ENCODE measurements at places on chromosomes 1 and 21.
A peak's percentile ranks its signal among the peaks of the same experiment; 100 is the strongest.

- DNase-seq: no peak
Measured at GRCh38 chr1:85124091-85124490, 75.8 kb upstream of the MCOLN3 start.

DNA sequence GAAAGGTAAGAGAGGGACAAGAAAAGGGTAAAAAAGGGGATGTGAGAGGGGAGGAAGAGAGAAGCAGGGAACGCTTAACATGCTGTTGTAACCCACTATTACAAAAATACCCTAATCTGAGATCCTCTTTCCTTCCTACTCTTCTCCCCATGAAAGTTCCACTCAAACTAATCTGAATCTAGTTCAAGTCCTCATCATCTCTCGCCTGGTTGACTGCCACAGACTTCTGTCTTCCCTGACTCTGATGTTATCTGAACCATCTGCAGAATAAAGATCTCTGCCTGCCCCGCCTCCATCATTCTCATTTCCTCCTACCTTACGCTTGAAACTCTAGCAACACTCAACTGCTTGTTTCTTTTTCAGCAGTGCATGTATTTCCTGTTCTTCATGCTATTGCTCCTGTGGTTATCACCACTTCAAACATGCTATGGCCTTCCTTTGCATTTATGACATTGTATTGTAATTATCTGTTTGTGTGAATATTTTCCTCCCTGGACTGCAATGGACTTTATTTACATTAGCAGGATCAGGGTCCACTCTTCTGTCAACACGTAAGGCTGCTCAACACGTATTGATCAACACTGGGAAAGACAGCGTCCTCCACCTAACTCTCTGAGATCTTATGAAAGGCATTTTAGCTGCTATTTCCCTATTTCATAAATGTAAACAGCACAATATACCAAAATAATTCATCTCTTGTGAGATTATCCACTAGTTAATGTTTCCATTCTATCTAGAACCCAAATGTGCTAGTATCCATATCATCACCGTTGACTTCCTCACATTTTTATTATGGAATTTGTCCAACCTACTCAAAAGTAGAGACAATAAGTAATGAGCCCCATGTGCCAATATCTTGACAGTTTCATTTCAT, 215.5 kb upstream of the USP25 start:
- no peak for DNase-seq

DNA sequence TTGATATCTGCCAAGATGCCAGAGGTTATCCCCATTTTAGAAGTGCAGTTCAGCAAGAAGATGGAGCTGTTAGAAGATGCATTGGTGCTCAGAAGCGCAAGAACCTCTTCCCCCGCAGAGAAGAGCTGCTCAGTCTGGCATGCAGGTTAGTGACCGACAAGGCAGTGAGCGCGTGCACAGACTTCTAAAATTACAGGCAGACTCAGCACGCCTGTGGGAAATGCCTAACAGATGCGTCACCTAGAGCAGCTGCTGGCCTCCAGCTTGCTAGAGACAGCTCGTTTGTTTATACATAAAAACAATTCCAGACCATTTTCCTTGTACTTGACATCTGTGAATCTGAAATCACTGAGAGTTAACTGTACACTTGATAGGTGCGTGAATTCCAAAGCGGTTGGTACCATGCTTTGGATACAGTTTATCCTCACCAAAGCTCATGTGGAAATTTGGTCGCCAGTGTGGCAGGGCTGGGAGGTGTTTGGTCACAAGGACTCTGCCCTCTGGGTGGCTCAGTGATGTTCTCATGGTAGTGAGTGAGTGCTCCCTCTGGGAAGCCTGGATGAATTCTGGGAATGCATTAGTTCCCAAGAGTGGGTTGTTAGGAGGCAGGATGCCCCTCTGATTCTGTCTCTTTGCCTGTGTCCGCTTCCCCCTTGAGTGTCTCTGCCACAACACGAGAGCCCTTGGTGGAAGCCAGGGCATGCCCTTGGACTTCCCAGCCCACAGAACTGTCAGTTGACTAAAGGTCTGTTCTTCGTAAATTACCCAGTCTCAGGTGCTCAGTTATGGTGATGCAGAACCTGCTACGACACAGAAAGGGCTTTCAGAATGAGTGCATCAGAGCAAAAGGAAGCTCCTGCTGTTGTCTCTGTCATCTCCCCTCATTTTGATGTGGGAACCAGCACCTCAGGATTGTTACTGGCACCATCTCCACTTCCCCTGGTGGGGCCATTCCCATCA, 24.4 kb downstream of the SNAP47 start:
- DNase-seq: peak; percentile 84

DNA sequence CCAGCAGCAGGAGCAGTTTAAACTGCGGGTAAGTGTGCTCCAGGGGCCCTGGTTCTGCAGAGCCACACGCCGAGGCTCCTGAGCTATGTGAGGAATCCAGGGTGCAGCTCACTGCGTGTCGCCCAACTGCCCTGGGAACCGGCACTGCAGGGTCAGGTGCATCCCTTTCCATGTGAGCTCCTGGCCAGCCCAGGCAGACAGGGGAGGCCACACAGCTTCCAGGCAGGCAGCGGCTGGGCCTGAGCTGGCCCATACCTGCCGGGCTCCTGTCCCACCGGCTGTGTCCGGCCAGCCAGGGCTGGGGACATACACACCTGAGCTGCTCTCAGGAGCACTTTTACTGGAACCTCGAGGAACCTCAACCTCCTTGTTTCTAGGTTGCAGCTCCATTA, 18.6 kb upstream of the COL18A1 start:
- no peak for DNase-seq

DNA sequence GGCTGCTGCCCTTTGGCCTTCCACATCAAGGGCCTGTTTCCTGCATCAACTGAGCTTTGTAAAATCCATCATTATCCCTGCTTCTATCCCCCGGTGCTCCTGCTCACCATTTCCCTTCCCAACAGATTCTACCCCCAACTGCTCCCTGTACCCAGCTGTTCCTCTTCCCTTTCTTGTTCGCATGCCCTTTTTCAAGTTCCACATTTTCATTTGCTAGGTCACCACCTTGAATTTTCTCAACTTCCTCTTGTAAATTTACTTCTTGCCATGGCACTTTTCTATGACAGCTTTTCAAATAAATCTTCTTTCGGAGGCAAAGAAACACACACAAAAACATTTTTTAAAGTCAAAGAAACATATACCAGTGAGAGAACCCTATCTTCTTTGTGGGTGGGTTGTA, 330.5 kb upstream of the ADGRL2 start:
- DNase-seq: no peak

- DNase-seq: no peak
Measured at GRCh38 chr1:83694449-83694848, 304.5 kb downstream of the TTLL7 start.

GRCh38 chr1:177130451-177130945, 34.0 kb downstream of the ASTN1 start:
- no peak for DNase-seq

DNA sequence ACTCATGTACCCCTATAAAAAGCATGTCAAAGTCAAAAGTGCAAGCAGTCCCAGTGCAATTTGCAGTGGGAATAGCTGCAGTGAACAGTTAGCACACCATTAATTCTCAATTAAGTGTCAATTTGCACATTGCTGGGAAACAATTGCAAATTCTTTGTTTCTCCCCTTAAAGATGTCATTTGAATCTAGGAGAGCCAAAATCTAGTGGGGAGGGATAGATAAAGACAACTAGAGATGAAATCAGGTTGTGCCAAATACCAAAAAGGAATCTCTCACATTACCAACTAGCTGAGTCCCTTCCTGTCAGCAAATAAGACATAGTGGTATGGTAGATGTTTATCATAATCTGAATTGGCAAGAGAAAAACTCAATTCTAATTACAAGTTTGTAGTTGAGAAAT, 330.7 kb downstream of the NUF2 start:
- DNase-seq: no peak

DNA sequence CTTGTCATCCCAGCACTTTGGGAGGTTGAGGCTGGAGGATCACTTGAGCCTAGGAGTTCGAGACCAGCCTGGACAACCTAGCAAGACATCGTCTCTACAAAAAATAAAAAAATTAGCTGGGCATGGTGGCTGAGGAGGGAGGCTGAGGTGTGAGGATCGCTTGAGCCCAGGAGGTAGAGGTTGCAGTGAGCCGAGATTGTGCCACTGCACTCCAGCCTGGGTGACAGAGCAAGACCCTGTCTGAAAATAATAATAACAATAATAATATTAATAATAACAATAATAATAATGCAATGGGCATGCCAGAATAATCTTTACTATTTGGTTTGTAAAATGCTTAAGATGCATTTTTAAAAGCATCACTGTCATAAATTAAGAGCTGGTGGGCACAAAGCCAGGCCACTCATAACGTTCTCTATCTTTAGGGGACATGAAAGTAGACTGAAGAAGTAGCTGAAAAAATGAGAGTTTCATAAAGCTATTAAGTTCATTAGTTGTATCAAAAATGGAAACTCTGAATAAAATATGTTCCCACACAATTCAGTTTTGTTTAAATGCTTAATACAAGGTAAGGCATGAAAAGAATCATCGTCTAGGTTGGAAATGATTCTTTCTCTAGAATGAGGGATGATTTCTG, 51.6 kb upstream of the ITPKB start:
- DNase-seq: no peak

DNA sequence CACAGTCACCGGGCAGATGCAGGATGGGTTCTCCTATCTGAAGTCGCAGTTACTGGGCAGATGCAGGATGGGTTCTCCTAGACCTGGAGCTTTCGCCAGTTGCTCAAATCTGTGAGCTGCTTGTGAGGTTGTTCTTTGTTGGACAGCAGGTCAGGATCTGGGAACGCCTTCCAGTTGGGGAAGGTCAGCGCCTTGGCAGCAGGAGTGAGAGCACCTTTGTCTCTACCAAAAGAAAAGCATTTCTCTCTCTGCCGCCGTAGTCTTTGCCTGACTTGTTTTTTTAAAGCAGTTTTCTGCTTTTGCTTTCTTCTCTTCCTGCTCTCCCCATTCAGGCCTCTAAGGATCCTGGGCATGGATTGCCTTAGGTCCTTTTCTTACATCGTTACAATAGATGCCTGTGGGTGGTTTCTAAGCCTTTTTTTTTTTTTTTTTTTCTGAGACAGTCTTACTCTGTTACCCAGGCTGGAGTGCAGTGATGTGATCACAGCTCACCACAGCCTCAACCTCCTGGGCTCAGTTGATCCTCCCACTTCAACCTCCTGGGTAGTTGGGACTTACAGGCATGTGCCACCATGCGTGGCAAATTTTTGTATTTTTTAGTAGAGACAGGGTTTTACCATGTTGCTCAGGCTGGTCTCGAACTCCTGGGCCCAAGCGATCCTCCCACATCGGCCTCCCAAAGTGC, 15.7 kb downstream of the PEX14 start:
- DNase-seq: no peak

- no peak for DNase-seq
Measured at GRCh38 chr1:39735731-39736130, 3.0 kb upstream of the PPIE start.

DNA sequence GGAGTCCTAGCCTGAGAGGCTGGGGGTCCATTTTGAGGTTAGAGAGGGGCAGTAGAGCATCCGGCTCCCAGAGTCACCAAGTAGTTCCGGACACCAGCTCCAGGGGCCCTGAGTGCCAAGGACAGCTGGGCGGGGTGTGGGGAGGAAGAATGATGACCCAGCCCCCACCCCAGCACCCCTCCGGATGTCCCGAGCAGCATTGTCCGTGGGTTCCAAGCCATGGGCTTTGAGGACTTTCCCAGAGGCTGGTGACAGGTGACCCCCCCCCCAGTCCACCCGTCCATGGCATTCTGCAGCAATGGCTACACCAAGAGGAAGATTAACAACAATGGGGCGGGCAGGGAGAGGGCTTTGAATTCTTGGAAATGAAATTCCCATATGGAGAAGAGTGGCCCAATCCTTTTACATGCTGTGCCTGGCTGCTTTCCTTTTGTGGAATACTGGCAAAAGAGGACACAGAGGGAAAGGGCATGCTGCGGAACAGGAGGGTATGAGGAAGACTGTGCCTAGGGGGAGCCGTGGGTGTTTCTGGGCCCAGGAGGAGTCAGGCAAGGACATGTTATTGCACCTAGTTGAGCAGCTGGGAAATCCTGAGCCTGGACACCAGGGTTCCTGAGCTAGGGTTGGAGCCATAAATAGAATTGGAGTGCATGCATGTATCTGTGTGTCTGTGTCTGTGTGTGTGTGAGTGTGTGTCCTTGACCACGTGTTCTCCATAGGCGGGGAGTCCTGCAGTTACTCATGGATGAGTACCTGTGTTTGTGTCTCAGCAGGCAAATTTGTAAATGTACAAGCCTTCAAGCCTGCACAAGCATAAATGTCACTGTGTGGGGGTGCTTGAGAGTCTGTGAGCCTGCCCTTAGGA, 956 bp downstream of the ATP1A2 start:
- peak; percentile 52 for DNase-seq

- no peak for DNase-seq
Measured at GRCh38 chr1:160222546-160222945, 17.4 kb downstream of the PEA15 start.

DNA sequence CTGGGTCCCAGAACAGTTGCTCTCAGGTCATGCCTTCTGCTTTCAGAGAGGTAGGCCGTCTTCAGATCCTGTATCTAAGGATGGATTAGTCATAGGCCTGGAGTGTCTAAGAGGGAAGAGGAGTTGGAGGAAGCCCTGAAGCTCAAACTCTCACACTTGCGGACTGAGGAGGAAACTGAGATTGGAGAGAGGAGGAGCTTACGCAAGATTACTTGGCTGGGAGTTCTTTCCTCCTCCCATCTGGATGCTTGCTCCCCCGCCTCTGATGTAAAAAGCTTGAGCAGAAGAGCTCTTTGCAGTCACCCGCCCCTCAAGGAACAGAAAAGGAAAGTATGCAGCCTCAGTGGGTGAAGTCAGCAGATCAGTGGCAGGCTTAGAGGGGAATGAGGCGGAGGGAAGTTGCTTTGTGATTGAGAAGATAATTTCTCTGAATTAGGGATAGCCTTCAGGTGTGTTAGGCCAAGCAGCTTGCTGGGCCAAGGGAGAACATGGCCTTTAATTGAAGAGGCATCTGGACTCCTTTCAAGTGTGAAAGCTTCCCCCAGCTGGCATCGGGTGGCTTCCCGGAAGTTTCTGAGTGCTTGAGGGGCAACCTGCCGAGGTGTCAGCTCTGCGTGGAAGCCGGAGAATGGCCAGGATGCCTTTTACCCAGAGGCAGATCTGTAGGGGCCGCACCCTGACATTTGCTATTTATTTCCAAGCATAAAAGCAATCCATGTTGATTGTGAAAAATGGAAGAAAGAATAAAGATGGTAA, 6.6 kb downstream of the ADORA1 start:
- peak; percentile 62 for DNase-seq

DNA sequence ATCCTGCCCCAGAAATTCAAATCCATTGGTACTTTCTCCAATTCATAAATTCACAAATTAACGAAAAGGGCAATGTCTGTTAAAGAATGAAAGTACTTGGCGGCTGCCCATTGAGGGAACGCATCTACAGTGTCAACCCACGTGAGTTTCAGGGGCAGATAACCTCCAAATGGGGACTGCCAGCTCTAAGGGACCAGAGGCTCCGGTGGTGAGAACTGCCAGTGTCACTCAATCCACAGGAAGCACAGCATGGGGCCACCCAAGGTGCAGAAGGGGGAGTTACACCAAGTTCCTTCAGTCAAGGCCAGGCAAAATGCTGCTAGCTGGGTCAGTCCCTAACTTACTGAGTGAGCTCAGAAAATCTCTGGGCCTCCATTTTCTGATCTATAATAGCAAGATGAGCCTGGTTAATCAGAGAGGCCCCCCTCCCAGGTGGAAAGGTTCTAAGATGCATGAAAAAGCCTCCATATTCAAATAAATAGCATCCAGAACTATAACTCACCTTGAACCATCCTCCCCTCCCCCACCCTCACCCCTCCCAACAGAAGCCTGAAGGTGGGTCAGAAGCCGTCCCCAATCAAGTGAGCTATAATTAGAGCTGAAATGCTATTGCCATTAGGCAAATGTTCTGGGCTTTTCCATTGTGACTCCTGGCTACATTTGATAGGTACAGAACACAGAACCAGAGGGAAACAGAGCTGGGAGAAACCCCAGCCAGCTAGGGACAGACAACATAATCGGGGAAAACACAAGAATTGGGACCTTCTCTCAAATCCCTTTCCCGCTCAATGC, 41.7 kb downstream of the LRP8 start:
- no peak for DNase-seq

Measured in fibroblast of the aortic adventitia (primary cell).